Globus pallidus (tissue), 1 donor: ENCODE measurements at places on chromosomes 5 and 9.
A peak's percentile ranks its signal among the peaks of the same experiment; 100 is the strongest.

- no peak for DNase-seq
Observed at GRCh38 chr9:7960320-7961050, 160.9 kb upstream of the DMAC1 start.

- DNase-seq: peak; percentile 80
Observed at GRCh38 chr5:109645707-109646192, 44.0 kb upstream of the MAN2A1 start.

DNA sequence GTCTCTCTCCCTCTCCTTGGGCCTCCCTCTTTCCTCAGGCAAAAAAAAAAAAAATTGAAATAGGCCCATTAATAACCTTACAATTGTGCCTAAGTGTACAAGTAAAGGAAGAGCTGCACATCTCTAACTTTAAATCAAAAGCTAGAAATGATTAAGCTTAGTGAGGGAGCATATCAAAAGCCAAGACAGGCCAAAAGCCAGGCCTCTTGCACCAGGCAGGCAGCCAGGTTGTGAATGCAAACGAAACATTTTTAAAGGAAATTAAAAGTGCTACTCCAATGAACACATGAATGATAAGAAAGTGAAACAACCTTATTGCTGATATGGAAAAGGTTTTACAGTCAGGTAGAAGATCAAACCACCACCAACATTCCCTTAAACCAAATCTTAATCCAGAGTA, 383.4 kb downstream of the KIAA0825 start:
- no peak for DNase-seq

- peak; percentile 42 for DNase-seq
Observed at GRCh38 chr9:79975621-79976256, 404.0 kb downstream of the TLE4 start.

GRCh38 chr9:134929193-134930158, 11.8 kb upstream of the FCN1 start:
- peak; percentile 29 for DNase-seq
